ENCODE measurements at places on chromosomes 11 and 22.

GRCh38 chr11:44258190-44258489 is 51.8 kb downstream of the ALX4 start:
- no peaks in the 10 kb centered on the region for H3K27me3 ChIP-seq
- no peaks in the 10 kb centered on the region for H3K36me3 ChIP-seq
- H3K4me3 ChIP-seq: no peak overlapping the region

DNA sequence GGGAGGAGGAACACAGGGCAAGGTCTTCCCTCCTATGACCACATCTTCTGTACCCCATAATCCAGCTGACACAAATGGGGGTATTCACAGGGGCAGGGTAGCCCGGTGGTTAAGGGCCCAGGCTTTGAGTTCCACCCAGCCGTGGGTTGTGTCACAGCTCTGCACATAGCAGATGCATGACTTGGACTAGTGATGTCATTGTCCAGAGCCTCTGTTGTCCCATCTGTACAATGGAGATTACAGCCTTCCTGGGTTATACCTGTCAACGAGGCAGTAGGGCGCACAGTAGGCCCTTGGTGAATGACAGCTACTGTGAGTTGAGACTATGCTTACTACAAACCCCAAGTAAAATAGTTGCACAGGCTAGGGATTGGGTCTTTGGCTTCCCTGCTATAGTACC is 99.3 kb upstream of the CRYBB3 start:
- no peak overlapping the region for H3K4me3 ChIP-seq
- no peaks in the 10 kb centered on the region for H3K27me3 ChIP-seq
- H3K27ac ChIP-seq: no peak overlapping the region
- no peaks in the 10 kb centered on the region for H3K36me3 ChIP-seq
- DNase-seq: no peak

- no peak for DNase-seq
- no peaks in the 10 kb centered on the region for H3K4me1 ChIP-seq
- H3K36me3 ChIP-seq: peaks cover 9% of the 10 kb centered on the region
- H3K4me3 ChIP-seq: no peak overlapping the region
- no peaks in the 10 kb centered on the region for H3K27me3 ChIP-seq
- no peak overlapping the region for H3K27ac ChIP-seq
These were observed 45.8 kb downstream of the MIAT start for GRCh38 chr22:26702906-26703830.

- no peaks in the 10 kb centered on the region for H3K27me3 ChIP-seq
- H3K36me3 ChIP-seq: no peaks in the 10 kb centered on the region
- H3K4me1 ChIP-seq: no peaks in the 10 kb centered on the region
- DNase-seq: no peak
These were observed 398.9 kb downstream of the ETS1 start for GRCh38 chr11:128188346-128189004.

DNA sequence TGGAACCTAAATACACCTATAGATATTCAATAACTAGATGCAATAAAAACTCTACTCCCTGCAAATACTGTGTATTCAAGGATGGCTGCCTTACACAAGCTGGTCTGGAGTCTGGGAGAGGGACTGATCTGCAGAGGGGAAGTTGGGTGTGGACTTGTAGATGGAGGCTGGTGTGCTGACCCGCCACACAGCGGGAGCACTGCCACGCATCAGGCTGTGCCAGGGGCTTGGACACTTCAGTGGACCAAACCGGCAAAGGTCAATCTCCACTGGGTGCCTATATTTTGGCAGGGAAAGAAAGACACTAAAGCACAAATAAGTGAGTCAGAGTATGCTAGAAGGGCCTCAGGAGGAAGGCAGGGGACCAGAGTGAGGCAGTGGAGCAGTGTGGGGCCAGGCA is 2.1 kb upstream of the SHANK3 start:
- H3K4me3 ChIP-seq: no peak overlapping the region
- no peaks in the 10 kb centered on the region for H3K4me1 ChIP-seq
- DNase-seq: no peak
- H3K36me3 ChIP-seq: no peaks in the 10 kb centered on the region

DNA sequence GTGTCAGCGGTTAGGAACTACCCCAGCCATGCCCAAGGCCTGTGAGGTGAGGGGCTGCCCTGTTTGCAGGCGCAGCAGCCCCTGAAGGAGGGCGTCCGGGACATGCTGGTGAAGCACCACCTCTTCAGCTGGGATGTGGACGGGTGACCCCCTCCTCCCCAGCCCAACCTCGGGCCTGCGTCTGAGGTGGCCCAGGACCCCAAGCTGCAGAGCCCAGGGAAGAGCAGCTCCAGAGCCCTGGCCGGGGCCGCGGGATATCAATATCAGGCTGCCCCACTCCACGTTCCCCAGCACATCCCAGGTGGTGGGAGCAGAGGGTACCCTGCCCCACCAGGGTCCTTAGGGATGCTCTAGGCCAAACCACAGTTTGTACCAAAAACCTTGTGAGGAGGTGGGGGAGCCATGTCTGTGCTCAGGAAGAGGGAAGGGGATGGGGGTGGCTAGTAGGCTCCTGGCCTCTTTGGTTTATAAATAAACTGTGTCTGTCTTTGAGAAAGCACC is 39.3 kb downstream of the SGSM3 start:
- H3K27me3 ChIP-seq: no peaks in the 10 kb centered on the region
- no peak overlapping the region for H3K27ac ChIP-seq
- H3K4me1 ChIP-seq: no peaks in the 10 kb centered on the region
- H3K36me3 ChIP-seq: peaks cover 25% of the 10 kb centered on the region

DNA sequence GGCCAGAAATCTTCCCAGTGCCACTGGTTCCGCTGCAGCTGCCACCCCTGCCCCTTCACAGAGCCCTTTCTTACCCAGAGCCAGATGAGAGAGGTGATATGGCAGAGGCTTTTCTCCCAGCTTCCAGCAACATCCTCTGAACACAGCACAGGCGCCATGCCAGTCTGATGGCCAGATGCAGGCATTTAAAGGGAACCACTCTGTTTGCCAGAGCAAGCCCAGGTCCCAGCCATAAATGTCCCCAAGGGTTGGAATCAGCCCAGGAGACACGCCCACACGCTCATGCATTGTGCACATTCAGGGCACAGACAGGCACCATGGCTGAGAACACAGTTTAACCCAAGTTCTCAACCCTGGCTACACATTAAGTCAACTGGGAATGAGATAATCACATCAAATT is 114.3 kb upstream of the CSNK2A3 start:
- H3K27ac ChIP-seq: no peak overlapping the region
- H3K4me3 ChIP-seq: no peak overlapping the region
- DNase-seq: no peak
- H3K27me3 ChIP-seq: no peaks in the 10 kb centered on the region
- H3K36me3 ChIP-seq: no peaks in the 10 kb centered on the region

- H3K4me1 ChIP-seq: no peaks in the 10 kb centered on the region
- H3K36me3 ChIP-seq: no peaks in the 10 kb centered on the region
- H3K27ac ChIP-seq: no peak overlapping the region
- DNase-seq: peak; percentile 63
- no peak overlapping the region for H3K4me3 ChIP-seq
- peaks cover 11% of the 10 kb centered on the region for H3K27me3 ChIP-seq
These were observed 4.0 kb upstream of the SCUBE2 start for GRCh38 chr11:9095421-9095820.
